Esophagus mucosa (tissue), 1 donor: ENCODE measurements at places on chromosomes 6 and 20. TPM values are rescaled to one million over a fixed set of nuclear protein-coding genes. Genes with fewer than 3 reads are reported as not detected.

DNA sequence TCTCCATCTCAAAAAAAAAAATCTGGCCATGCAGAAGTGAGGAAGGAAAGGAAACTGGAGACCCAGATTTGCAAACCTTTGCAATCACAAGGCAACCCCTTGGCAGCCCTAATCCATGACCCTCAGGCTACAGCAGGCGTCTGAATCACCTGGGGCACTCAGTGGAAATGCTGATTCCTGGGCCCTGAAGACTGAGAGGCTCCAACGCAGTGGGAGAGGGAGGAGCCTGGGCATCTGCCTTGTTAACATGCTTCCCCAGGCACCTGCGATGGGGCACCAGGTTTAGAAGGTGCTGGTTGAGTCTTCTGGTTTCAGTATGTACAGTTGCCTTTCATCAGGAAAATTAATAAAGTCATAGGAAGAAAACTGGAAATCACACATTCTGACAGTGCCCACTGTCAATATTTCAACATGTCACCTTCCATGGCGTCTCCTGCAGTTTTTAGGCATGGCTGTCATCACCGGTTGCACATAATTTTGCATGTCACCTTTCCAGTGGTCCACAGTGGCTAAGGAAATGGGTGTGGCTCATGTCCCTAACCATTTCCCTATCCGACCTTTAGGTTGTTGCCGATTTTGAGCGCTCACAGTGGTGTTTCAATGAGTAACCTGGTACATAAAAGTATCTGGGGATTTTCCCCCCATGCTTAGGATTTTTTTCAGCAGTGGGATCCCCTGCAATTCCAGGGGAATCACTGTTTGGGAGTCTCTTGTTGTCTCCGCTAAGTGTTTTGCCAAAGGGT is 56.9 kb downstream of the PREX1 start:
- ATAC-seq: no peak

The SIGLEC1 gene
- total RNA-seq: 0.80 TPM

DNA sequence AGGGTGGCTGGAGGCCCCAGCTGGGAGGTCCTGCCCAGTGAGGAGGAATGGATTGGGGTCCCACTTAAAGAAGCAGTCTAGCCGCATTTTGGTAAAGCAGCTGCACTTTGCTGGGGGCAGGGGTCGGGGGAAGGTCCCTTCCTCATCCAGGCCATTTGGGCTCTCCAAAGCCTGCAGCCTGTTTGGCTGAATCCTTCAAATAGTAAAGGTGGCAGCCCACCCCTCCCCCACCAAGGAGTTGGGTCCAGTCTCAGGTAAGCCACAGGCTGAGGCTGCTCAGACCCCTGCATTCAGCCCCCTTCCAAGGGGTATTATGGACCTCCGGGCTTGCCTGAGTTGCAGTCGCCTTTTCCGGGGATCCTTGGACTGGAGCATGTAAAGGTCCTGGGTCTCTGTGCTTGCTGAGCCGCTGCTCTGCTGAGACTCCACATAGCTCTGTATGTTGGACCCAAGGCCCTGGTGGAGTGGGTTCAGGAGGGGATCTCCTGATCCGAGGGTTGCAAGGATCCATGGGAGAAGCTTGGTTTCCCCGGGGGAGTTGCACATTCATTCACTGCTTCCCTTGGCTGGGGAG is 417.4 kb downstream of the KHDRBS2 start:
- no peak for ATAC-seq

The ANGPT4 gene
- 0.08 TPM for total RNA-seq

DNA sequence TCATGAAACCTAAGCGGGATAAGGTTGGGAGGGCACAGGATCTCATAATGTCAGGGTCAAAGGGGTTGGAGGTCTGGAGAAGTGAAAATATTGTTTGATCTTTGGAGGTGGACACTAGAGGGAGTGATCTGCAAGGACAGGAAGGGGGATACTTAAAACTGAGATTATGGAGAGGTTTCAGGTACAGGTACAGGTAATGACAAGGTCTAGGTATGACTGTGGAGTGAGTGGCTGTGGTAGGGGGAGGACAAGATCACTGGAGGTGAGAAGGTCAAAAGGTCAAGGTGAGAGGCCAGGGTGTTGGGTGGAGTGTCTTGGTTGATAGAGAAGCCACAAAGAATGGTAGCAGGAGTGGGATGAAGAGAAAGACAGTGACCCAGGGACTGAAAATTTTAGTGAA is 16.8 kb upstream of the NOTCH4 start:
- ATAC-seq: no peak

The TRIM40 gene
- not detected for total RNA-seq

DNA sequence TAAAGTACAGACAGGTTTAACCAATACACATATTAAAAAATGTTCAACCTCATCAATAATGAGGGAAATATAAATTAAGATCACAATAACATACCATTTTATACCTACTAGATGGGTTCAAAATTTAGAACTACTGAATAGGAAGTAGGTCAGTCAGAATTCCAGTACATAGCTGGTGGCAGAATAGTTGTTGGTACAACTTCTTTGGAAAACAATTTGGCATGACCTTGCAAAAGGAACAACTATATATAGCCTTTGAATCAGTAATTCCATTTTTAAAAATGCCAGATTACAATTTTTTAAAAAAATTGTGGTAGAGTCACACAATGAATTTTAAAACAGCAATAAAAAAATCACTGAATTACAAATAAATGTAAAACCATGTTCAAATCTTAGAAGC is 165.6 kb downstream of the CDK19 start:
- ATAC-seq: no peak

GRCh38 chr20:56769921-56770600 is 141.0 kb downstream of the TFAP2C start:
- ATAC-seq: no peak

The SLC26A8 gene
- 0.04 TPM for total RNA-seq

The HDGFL1 gene
- total RNA-seq: not detected

The KCNK15 gene
- 1.0 TPM for total RNA-seq

GRCh38 chr6:61909486-61909885 is 376.5 kb downstream of the KHDRBS2 start:
- ATAC-seq: no peak

The IL17F gene
- 0.20 TPM for total RNA-seq

DNA sequence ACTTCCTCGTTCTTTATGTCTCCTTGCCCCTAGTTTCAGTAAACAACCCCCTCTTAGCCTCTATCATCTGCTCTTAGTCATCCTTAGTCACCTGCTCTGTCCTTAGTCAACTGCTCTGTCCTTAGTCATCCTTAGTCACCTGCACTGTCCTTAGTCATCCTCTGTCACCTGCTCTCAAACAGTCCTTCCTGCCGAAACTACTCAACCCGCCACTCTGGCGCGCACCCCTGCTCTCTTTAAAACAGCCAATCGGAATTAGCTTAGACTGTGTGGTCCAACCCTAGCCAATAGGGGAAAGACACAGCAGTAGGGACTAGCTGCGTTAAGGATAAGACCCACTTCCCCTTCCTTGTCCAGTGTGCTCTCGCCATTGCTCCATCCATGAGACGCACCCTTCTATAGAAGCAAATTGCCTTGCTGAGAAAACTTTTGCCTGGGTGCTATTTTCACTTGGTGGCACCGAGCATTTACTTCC is 73.9 kb downstream of the BACH2 start:
- ATAC-seq: peak; percentile 73

GRCh38 chr6:148502773-148503135 is 160.1 kb downstream of the SASH1 start:
- ATAC-seq: no peak

The USP49 gene
- 1.5 TPM for total RNA-seq

DNA sequence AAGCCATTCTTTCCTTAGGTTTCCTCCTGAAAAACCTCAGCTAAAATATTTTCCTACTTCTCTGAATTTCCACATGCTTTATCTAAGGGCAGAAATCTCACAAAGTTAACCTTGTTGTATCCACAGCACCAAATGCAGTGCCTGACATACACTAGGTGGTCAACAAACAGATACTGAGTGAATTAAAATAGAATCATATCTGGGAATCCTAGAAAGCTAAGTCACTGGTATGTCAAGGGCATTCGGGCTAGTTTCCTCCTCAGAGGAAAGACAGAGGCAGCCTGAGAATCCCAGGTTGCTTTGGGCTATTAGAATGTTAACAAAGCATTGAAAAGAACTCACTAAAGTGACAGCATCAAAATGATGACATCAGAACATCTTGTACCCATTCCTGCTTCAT is 132.7 kb upstream of the F13A1 start:
- ATAC-seq: no peak

DNA sequence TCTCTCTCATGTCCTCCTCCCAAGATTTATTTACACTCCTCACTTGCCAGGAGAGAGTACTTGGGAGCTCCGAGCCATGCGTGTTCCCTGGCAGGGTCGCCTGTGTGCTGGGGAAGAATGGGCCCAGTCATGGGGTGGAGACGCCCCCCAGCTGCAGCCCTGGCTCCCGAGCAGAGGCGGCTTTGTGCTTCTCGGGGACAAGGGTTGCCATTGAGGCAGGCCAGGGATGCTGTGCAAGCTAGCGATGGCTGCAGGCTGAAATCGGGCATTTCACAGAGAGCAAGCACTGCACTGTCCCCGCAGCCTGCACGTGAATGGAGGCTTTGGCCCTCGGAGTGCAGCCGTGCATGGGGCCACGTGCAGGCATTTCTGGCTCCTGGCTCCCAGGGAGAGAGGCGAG is 23.8 kb downstream of the PHACTR3 start:
- ATAC-seq: no peak

GRCh38 chr6:33190504-33191107 is 1.7 kb downstream of the COL11A2 start:
- no peak for ATAC-seq

DNA sequence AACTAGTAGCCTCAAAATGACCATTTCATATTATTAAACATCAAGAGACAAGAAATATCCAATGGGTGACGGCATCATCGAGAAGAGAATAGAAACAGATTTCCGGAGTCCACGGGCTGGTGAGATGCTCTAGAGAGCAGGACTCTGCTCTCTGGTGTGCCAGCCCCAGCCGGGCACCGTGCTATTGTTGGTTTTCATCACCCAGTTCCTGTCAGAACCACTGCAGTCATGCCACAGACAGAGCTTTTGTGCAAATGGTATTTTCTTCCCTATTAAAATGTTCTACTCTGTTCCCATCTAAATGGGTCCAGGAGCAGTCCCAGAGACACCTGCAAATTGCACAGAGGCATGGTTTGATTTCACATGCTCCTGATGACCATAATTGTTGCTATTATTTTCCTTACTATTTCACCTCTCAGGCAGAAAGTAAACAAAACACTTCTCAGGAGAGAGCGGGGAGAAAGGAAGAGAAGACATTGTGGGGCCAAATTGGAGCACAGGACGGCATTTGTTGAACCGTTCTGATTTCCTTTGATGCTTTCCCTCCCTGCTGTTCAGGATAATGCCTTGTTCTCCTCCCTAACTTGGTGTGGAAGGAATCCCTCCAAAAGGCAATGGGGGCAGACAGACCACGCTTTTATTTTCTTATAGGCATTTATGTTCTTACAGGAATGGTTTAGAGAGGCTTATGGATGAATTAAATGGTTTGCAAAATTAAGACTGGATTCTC is 11.4 kb upstream of the RAMACL start:
- no peak for ATAC-seq
